Activated naive CD4-positive, alpha-beta T cell treated with Interleukin-2 at 50 U/mL for 16 hours (primary cell): ENCODE measurements at places on chromosomes 1 and 21.

- no peak for DNase-seq
These were observed 1.8 kb downstream of the NHLH2 start for GRCh38 chr1:115839029-115839678.

DNA sequence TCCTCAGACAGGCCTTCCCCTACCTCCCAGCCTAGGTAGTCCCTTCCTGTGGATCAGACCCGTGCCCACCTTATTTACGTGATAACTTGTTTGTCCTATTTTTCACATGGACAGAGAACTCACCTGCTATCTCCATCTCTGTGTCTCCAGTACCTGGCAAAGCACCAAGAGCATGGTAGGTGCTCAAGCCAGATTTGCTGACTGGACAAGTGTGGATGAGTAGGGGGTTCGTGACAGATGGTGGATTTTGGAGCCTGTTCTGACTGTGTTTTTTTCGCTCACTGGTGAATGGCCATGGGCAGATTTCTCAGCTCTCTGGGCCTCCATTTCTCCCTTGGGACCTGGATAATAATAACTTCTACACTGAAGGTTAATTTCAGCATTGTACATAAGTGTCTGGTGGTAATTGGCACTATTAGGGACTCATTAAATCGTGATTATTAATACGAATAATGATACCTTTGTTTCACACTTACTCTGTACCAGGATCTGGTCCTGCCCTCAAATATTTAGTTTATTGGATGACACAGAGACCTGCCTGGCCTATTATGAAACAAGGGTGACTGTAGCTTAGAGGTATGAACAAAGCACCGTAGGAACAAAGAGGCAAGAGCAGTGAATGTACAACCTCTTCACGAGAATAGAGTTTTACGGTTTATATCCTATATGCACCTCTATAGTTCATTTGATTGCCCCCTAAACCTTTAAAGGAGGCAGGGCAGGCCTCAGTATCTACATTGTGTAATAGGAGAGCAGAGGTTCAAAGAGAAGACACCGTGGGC, 24.5 kb upstream of the SLC26A9 start:
- DNase-seq, result no peak

- no peak for DNase-seq
These were observed 16.6 kb upstream of the LGALS8 start for GRCh38 chr1:236507022-236507700.

GRCh38 chr1:10727751-10728232, 68.7 kb downstream of the CASZ1 start:
- DNase-seq, result no peak

DNA sequence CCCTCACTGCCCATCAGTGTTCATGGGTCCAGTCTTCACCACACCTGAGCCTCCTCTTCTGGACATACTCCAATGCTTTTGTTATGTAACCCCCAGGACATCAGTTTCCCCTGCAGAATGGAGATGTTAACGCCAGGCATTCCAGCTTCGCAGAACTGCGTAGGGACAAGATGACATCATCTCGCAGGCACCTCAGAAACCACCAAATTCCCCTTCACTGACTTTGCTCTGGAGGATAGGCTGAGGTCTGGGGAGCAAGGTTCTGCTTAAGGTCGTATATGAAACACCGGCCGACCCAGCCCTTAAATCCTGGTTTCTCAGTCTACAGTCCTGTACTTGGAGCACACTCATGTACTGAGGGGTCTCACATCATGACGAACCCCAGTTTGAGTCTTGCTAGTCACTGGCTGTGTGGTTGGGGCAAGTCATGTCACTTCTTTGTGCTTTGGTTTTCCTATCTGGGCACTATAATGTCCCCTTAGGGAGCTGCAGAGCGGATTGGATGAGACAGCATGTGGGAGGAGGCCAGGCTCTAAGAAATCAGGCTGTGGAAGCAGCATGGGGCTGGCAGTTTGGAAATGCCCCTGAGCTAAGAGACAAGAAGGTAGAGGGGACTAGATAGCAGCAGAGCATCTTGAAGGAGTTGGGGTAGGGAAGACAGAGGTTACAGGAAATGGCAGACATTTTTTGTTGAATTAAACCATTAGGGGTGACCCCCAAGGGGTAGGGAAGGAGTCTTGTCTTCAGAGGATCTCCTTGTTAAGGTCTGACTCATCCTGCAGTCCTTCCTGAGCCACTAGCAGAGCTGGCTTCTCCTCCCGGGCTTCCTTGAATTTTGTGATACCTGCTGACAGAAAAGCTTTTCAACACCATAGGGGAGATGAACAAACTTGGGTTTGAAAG, 138.3 kb downstream of the FOXD2 start:
- DNase-seq, result no peak

- DNase-seq, result no peak
These were observed 39.2 kb downstream of the KCNAB2 start for GRCh38 chr1:6084781-6085495.

GRCh38 chr1:62744611-62745577, 39.0 kb upstream of the ATG4C start:
- no peak for DNase-seq

DNA sequence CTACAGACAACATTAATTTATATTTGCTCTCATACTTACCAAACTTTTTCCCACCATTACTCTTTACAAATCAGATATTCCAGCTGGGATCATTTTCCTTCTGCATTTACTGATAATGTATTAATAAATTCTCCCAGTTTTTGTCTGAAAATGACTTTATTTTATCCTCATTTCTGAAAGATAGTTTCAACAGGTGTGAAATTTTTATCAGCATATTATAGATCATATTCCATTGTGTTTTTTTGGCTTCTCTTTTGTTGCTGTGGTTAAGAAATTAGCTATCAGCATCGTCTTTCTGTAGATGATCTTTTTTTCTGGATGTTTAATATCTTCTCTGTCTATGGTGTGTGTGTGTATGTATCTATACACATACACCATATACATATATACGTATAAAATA, 2.7 kb downstream of the CFAP57 start:
- no peak for DNase-seq

- no peak for DNase-seq
These were observed 626.5 kb downstream of the NPHP4 start for GRCh38 chr1:5365751-5366150.

GRCh38 chr1:89276690-89277089, 4.0 kb upstream of the GBP5 start:
- DNase-seq, result no peak

GRCh38 chr1:242318140-242318539, 206.4 kb downstream of the PLD5 start:
- DNase-seq, result no peak

- no peak for DNase-seq
These were observed 104.4 kb upstream of the TIAM1 start for GRCh38 chr21:31448496-31448895.

DNA sequence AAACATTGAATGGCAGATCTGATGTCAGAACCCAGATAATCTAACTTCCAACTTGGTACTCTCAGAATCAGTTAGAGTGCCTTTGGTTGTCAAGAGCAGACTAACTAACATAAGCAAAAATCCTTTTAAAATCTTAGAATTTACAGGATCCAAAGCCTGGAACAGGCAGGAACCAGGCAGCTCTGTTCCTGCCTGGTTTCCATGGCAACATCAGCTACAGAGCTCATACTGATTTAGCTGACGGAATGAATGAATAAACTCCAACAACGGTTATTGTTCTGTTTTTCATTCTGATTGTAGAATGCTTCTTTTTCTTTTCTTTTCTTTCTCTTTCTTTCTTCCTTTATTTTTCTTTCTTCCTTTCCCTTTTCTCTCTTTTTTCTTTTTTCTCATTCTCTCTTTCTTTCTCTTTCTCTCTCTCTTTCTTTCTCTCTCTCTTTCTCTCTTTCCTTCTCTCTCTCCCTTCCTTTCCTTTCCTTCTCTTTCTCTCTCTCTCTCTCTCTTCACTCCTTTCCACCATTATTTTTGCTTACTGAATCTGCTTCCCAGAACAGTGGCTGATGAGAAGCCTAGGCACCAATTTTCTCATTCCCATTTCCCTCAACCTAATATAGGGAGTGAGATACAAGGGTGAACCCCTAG, 121.6 kb downstream of the RGS7 start:
- DNase-seq, result no peak

DNA sequence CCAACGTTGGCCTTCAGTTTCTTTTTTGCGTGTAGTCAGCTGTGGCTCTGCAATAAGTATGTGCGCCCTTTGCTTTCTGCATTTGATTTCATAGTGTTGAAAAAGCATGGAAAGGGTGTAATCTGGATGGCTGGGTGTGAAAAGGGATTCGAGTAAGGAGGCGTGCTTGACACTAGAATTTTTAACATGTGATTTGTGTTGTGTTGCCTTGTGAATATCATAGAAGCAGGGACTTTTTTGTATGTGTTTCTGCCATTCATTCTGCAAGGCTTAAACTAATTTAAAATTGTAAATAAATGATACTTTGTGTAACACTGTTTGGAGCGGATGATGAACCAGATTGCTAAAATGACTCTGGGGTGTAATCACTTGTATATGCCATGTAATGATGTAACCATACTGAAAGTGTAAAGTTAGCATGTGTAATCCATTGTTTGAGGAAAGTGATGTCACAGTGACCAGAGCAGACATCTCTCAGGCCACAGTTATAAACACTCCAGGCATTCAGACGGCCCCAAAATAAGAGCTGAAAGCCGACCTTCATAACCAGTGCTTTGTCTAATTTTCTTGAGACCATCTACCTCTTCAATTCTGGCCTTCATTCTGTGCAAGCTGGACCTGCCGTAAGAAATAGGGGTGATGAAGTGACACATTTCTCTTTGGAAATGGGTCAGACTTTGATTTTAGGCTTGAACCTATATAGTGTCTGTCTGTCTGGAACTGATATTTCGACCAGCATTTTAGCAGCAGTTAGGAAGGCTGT, 618 bp downstream of the SH3BGR start:
- no peak for DNase-seq

DNA sequence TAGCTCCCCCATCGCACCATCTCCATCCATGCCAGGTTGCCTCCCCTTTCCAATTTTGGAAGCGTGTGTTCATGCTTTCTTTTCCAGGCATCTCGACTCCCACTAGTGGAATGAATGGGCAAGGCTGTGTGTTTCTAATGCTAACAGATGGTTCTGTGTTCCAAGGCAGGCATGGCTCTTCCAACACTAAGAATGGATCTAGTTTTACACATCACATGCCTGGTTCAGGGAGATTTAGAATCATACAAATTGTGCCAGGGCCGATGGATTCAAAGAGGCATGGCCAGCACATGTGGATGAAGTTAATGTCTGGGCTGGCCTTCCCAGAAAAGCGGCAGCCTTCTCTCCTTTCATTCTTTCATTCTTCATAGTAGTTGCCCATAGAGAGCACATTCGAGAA, 438.7 kb downstream of the PRDM2 start:
- no peak for DNase-seq

DNA sequence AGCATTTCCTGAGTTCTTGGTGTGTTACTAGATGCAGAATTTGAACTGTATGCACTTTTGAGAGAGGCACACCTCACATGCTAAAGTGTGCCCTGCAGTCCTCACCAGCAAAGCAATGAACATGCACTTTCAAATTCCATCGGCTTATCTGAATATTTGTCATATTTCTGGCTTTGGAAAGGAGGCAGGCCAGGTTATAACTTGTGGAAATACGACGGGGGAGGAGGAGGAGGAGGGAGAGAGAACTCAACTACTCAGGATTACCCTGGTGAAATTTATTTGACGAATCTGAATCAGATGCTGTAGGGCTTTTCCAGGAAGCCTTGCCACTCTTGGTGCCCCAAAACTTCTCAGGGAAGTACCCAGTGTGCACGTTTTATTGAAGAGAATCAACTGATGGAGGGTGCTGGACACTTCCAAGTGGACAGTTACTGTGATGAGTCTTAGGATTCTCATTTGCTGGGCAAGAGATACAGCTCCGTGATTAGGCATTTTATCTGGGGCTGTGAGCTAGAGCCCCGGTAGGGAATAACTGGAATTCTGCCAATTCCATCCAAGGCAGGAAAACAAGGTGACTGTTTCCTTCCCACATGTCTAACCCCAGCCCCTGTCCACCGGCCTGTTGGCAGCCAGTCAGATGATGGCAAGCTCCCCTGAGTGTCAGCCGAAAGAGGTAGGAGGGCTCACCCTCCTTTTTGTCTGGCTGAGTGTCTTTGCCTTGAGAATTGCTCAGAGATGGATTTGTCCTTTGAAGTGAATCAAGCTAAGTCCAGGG, 3.8 kb downstream of the PDPN start:
- DNase-seq, result no peak

DNA sequence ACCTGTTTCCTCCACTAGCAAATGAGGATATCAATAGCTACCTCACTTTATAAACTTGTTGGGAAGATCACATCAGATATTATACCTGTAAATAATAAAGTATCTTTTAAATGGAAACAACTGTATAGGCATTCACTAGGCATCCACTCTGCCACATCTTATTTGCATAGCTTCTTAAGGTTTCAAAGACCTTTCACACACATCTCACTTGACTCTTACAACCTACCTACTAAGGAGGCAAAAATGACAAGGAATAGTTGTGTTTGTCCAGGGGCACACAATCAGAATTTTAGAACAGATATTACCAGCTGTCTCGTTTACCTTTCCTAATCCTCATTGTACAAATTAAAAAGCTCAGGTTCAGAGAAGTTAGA, 51.5 kb downstream of the VANGL2 start:
- DNase-seq, result no peak

GRCh38 chr1:183226963-183227362, 40.9 kb downstream of the LAMC2 start:
- DNase-seq, result no peak

- no peak for DNase-seq
These were observed 33.6 kb downstream of the RPRD2 start for GRCh38 chr1:150397392-150398032.

DNA sequence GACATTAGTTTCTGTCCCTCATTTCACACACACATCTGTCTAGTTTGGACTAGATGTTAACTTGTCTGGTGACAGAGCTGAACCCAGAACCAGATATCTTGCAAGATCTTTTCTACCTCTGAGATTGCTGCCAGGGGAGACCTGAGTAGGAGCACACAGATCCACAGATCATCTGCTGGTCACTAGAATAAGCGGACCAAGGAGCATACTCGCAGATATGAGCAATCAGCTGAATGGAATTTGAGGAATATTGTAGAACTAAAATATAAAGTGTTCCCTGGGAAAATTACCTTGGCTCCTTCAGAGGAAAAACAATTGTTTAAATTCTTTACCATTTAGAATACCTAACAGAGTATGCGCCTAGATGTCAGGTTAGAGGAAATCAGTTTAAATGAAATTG, 90.7 kb downstream of the TNFSF18 start:
- no peak for DNase-seq

GRCh38 chr1:54551891-54552290, 3.9 kb downstream of the ACOT11 start:
- DNase-seq, result no peak

GRCh38 chr1:240004086-240004749, 87.5 kb upstream of the FMN2 start:
- peak; percentile 8 for DNase-seq

GRCh38 chr1:155324037-155324716, 3.5 kb downstream of the RUSC1 start:
- DNase-seq, result peak; percentile 91

- DNase-seq, result no peak
These were observed 30.8 kb downstream of the ELAVL4 start for GRCh38 chr1:50139339-50140181.

- no peak for DNase-seq
These were observed 212.1 kb upstream of the FMN2 start for GRCh38 chr1:239879321-239880170.

- no peak for DNase-seq
These were observed 1.1 kb upstream of the PRDM16 start for GRCh38 chr1:3067671-3068563.
